ENCODE measurements at places on chromosomes 6 and 20.

DNA sequence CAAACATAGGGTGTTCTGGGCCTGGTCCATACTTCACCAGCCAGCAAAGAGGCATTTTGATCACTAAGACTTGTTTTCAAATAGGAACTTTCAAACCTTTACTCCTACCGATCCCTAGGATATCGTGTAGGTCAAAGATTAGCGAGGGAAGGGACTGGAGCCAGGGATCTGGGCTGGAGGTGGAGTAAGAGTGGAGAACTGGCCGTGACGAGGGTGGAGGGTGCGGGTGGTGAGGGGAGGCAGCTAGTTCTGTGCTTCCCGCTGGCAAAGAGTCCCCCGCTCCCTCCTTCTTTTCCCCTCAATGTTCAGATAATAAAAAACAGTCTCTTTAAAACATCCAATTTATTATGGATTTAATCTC, 189.2 kb downstream of the FOXC1 start:
- DNase-seq, result no peak

DNA sequence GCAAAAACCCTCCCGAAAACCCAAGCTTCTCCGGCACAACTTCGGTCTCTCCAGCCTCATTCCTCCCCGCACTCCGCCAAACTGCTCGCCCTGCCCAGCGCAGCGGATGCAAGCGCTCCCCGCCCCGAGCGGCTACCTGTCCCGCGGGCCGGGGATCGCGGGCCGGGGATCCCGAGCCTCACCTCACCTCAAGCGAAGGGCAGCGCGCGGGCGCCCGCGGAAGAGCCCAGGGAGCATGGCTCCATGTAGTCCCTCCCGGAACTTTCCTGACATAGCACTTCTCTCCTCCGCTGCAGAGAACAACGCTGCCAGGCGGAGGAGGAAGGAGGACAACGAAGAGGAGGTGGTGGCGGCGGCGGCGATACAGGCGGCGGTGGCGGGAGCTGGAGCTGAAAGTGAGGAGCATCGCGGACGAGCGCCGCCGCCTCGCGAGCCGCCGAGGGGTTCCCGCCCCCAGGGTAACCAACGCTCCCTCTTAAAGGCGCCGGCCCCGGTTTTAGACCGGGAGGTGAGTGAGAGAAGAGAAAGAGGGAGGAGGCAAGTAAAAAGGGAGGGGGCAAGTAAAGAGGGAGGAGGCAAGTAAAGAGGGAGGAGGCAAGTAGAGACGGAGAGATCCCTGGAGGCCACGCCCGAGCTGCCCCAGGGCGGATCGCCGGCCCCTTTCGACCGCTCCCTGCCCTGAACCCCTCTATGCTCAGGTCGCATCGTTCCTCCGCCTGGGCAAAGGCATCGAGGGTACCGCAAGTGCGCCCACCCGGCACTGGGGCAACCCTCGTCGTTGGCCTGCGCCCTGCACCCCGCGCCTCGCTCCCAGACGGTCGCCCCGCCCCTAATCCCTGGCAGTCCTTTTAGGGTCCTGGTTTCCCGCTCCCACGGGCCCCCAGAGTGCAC, at the start of gene GPR63:
Gene GPR63 (minus strand): TSS at position 397 of the 891 bp plus-strand sequence. CDS start 37,746 bp downstream, outside the sequence.
- peak; percentile 21 for DNase-seq

GRCh38 chr6:132954936-132955335, 140.6 kb downstream of the RPS12 start:
- no peak for DNase-seq

GRCh38 chr6:44258325-44258863, 1.1 kb upstream of the SLC35B2 start:
- no peak for DNase-seq

- DNase-seq, result no peak
Measured at GRCh38 chr6:247351-247750, 44.9 kb upstream of the DUSP22 start.

GRCh38 chr20:17385798-17386197, 145.4 kb downstream of the BFSP1 start:
- no peak for DNase-seq

DNA sequence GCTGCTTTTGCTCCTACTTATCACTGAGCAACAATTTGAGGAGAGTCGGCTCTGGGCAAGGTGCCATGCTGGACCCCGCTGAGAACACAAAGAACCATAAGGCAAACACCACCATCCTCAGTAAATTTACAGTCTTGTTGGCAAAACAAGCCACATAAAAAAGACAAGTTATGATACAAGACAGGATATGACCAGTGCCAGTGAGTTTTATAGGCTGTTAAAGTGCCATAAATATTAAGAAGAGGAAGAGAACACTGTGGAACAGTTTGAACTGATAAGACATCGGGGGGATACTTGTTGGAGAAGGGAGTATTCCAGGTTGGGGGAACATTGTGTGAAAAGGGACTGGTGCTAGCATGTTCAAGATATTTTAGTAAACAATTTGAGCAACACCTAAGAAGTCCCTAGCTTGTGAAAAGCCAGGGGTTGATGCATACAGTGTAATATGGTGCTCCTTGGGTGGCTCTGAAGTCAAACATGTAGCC, 25.3 kb upstream of the RIPOR2 start:
- no peak for DNase-seq

DNA sequence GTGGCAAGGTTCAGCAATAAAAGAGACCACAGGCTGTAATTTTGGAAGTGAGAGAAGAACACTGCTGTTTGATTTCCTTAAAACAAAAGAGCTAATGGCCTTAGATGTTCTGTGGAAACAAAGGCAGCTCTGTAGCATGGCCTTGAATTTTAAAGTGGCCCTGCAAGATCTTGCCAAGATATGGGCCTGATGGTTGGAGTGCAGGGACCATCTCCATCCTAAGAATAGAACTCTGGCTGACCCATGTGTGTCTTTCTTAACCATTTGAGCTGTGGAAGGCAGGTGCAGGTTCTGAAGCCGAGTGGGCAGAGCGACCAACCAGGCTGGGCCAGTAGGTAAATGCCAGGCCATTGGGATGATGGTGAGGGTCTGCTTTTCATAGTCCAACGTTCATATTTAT, 73.8 kb upstream of the VSTM2L start:
- DNase-seq, result no peak

DNA sequence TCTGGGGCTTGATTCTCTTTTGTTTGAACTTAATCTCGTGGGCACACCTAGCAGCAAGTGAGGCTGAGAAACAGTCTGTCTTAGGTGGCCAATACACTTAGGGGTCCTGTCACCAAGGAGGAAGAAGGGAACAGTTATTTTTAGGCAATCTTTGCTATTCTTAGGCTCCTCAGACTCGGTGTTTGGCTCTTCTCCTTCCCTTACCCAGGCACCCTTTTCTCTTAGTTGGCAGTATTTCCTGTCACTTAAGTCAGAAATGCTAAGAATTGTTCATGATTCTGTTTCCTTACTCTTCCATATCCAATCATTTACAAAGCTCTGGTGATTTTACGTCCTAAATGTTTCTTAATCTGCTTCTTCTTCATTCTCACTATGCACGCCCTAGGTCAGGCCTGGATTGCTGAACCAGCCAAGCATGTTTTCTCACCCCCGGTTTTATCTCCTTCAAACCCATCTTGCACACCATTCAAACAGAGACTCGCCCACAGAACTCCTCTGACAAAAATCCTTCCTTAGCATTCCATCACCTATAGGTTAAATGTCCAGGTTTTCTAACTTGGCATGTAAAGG, 45.2 kb upstream of the TMEM217 start:
- no peak for DNase-seq

- DNase-seq, result no peak
Measured at GRCh38 chr6:138349891-138350290, 27.8 kb upstream of the SMIM28 start.

DNA sequence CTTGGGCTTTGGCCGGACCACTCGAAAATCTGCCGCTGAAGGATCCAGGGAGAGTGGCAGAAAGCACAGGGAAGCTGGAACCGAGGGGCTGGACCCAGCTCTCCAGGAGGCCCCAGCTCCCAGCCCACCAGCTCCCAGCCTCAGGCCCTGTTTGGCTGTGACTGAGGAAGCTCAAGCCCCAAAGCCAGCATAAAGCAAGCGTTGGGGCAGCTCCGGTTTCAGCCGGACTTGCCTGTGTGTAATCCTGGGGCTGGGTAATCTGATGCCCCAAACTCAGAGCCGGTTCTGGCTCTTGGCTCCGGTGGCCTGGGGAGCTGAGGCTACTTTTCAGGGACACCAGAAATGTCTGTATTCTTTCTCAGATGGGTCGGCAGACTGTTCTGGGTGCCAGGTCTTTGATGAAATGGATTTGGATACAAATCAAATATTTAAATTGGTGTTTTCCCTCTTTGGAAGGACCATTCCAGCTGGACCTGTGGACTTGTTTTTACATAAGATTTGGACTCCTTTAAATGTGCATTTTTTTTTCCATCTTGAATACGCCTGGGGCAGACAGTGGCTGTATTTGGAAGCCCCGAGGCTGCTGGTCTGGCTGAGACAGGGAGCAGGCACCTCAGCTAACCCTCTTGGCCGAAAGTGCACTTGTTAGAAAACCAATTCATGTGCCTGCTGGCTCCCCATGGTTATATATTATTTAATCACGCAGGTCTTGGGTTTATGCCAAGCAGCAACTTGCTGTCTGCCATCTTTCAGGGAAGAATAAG, 29.7 kb downstream of the RPP40 start:
- DNase-seq, result no peak

DNA sequence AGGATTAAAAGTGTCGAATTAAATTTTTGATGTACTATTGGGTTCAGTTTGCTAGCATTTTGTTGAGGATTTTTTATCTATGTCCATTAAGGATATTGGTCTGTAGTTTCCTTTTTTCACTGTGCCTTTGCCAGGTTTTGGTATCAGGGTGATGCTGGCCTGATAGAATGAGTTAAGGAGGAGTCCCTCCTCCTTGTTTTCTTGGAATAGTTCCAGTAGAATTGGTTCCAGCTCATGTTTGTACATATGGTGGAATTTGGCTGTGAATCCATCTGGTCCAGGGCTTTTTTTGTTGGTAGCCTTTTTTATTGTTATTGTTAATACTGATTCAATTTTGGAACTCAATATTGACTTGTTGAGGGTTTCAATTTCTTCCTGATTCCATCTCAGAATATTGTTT, 141.8 kb downstream of the SIM1 start:
- no peak for DNase-seq

DNA sequence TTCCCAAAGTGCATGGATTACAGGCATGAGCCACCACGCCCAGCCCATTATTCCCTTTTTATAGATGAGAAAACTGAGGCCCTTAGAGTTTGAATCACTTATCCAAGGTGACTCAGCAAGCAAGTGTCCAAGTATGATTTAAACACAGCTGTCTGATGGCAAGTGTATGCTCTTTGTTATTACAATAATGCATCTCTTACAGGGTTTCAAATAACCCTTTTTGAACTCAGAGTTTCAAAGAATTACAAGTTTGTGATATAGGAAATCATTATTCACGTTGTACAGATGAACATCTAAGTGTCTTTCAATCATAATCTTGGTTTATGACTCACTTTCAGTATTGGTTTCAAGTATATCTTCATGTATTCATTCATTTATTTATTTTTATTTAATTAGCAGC, 63.0 kb downstream of the CD83 start:
- DNase-seq, result no peak

GRCh38 chr6:70272071-70272470, 30.8 kb downstream of the COL9A1 start:
- DNase-seq, result no peak

- DNase-seq, result no peak
Measured at GRCh38 chr6:34484391-34484790, 18.5 kb downstream of the PACSIN1 start.
